Activated naive CD8-positive, alpha-beta T cell treated with anti-CD3 and anti-CD28 coated beads for 36 hours (primary cell): ENCODE measurements at places on chromosomes 16 and 17.

DNA sequence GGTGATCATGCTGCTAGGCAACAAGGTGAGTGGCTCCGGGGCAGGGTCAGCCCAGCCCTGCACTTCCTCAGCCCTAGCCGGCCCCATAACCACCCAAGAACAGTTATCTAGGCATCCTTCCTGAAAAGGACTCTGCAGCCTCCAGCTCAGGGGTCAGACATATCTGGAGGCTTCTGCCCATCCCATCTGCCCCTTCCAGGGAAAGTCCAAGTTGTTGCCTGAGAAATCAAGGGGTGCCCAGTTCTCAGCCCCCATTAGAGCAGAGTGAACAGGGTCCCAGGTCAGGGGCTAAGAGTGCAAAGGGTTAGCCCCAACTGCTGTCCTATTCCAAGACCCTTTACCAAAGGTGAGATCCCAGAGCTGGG, 4.1 kb upstream of the NHERF1 start:
- DNase-seq: no peak

- DNase-seq: no peak
Observed at GRCh38 chr16:85462714-85463611, 150.2 kb upstream of the GSE1 start.

DNA sequence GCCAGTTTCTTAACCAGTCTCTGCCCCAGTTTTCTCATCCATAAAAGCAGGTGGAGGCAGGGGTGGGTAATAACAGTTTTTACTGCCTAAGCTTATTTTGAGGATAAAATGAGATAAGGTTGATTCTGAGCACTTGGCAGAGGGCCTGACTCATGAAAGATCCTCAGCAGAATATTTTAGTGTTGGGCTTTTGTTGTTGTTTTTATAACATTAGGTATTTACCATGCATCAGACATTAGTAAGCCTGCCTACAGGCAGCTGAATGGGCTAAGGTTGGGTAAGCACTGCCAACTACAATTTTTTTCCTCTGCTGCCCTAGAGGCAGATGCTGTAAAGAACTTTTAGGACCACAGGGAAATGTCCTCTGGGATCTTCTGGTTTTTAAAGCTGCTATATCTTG, 43.1 kb downstream of the SCNN1G start:
- DNase-seq: no peak

DNA sequence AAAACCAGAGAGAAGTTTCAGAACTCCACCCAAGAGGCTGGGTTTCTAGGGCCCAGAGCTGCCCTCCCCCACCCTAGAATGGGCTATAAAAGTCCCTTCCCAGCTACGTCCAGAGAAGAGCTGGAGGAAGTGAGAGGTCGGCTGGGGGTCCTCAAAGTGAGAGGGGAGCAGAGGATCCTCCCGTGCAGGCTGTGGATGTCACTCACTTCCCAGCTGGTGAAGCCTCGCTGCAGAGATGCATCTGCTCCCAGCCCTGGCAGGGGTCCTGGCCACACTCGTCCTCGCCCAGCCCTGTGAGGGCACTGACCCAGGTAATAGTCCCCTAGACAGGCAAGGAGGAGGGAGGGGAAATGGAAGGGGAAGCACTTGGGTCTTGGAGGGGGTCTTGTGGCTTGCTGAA, at the start of gene EPX:
EPX (plus strand) TSS at position 115 of the 400 bp plus-strand sequence; CDS start at position 236, 121 bp downstream.
- no peak for DNase-seq

DNA sequence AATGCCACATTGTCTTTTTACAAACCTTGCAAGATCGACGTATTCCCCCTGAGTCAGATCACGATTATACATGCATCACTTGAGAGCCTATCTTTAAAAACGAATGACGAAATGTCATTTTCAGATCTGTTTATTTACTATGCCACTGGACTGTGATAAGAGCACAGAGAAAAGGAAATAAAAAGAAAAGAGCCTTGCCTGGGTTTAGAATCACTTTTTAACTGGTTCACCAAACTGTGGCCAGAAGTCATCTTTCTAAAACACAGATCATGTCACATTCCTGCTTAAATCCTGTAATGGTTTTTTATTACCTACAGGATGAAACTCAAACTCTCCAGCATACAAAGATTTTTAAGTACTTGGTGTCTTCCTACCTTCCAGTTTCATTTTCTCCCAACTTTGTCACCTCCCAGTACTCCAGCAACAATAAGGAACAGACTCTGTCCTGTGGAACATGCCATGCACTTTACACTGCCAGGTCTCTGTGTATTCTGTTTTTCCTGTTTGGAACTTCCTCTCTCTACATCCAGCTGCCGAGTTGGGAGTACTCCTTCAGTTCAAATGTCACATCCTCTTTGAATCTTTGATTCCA, 91.5 kb downstream of the SNX11 start:
- no peak for DNase-seq

DNA sequence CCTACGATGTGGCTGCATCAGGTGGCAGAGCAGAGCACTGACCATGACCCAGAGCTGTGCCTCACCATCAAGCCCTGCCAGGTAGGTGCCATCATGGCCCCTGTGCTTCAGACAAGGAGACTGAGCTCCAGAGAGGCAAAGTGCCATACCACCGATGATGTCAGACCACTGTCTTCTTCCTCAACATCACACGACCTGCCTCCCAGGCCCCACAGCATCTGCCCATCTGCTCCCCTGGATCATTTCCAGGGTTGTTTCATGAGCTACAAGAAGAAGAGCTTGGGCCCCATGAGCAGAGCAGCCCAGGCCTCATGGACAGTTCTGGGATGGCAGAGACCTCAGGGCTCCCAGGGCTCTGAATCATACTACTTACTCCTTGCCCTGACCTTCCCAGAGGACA, 9.9 kb downstream of the XYLT1 start:
- DNase-seq: no peak

DNA sequence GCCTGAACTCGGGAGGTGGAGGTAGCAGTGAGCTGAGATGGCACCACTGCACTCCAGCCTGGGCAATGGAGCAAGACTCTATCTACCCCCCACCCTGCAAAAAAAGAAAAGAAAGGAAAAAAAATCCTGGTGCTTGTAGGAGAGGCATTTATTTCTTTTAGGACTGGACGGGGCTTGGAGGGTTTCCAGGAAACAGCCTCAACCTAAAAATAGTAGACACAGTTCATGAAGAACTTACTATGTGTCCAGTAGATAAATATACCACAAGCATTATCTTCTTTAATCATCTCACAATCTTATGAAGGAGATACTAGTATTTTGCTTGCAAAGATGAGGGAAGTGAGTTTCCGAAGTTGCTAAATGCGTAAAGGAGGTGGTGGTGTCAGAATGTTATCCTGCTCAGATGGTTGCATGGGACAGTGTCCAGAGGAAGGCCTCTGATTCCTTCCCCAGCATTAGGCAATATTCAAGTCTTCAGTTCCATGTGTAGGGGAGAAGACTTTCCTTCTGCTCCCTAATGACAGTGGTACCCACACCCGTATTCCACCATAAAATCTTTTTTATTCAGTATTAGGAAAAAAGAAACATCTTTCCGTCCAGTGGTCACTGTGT, 263.2 kb downstream of the WWOX start:
- DNase-seq: no peak

- no peak for DNase-seq
Observed at GRCh38 chr17:30218799-30219198, 16.7 kb downstream of the SLC6A4 start.

DNA sequence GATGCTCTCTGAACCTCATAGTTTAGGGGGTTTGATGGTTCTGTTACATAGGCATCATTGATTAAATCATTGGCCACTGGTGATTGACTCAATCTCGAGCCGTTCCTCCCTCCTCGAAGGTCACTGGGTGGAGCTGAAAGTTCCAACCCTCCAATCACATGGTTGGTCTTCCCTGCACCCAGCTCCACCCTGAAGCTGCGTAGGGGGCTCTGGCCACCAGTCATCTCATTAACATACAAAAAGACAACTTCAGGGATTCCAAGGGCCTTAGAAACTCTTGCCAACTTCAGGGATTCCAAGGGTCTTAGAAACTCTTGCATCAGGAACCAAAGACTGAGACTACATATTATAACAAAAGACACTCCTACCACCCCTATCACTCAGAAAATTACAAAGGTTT, 306.5 kb upstream of the TNRC6C start:
- no peak for DNase-seq

DNA sequence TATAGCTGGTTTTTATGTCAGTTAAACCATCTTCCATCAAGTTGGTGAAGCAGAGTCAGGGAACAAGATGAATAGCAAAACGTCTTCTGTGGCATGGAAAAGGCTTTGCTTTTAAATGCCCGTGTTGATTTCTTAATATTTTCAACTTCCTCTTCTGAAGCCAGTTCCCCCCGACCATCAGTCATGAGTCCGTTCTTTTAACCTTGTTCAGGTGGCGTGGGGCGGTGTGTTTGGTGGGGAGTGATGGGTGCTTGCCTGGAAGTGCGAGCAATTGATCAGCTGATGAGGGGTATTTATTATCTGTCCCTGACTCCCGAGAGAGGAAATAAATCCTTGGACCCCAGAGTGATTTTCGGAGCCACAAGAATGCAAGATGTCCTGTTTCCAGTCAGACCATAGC, 147.1 kb downstream of the WWOX start:
- no peak for DNase-seq

GRCh38 chr17:31699281-31699680, 159.8 kb downstream of the COPRS start:
- DNase-seq: no peak

- DNase-seq: no peak
Observed at GRCh38 chr17:66290101-66290722, 12.2 kb upstream of the PRKCA start.

- no peak for DNase-seq
Observed at GRCh38 chr17:11805138-11805537, 192.1 kb downstream of the ZNF18 start.

DNA sequence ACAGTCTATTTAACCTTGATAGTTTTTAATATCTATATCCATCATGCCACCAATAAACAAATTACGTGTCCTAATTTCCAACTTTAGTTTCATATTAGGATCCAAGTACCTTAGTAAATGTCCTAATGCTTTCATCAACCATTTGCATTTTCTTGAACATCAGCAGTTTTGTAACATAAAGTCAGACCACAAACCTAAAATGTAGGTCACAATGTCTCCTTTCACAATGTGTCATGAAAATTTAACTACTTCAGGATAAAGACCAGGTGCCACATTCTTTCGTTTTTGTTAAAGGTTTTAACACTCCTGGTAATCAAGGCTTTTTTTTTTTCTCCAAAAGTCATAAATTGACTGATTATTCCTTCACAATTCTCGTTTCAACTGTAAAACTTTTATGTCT, 310.7 kb upstream of the PMFBP1 start:
- no peak for DNase-seq

DNA sequence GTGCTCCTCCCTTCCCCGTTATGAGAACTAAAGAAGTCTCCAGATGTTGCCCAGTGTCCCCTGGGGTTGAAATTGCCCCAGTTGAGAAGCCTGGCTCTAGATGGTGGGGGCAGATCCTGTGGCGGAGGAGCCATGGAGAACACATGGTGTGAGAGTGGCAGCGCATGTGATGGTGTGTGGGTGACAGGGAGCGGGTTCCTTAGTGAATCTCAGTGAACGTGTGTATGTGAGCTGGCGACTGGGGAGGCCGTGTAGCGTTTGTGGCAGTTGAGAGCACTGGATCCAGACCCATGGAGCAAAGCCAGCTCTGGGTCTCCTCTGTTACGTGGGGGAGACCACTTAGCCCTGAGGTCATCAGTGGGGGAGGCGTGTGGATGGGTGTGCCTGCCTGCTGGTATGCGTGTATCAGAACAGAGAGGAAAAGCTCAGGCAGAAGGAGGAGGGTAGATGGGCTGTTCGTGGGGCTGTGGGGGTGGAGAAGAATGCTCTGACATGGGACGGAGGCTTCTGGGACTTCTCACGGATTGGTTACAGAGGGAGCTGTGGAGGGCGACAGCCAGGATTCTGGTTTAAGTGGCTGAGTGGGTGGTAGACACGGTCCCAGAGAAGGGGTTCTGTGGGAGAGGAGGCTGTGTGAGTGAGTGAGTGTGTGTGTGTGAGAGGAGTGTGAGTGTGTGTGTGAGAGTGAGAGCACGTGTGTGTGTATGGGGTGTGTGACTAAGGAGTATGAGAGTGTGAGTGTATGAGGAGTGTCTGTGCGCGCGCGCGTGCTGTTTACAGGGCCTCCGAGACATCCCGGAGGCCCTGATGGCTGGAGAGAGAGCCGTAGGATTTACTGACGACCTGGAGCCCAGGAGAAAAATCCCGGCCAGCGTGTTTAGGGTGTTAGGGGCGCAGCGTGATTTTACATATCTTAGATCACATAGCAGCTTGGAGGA, 193.8 kb downstream of the SNX29 start:
- no peak for DNase-seq

DNA sequence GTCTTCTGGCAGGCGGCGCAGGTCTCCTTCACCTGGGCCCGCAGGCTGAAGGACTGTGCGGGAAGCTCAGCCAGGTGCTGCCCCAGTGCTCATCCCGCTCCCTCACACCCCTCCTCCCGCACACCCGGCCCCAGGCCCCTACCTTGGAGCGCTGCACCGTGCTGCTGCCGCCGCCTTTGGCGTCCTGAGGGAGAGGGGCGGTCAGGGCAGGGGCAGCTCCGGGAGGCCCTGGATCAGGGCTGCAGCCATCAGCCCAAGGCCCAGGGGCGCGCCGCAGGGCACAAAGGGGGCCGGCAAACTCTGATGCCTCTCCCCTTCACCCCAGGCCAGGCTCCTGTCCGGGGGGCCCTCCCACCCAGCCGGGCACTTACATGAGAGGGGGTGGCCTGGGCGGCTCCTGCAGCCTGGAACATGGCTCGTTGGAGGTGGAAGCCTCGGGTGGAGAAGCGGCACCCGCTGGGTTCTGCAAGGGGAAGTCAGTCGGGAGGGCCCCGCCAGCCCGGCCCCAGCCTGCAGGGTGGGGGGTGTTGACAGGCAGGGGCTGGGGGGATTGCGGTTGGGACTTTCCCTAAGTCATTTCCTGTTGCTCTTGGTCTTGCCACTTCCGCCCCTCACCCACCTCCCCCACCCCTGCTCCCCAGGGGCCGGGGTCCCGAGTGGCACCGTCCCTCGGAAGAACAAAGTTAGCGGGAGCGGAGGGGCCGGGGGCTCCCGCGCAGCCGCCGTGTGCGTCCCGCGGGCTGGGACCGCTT, 863 bp downstream of the LIMD2 start:
- peak; percentile 86 for DNase-seq
